ENCODE measurements at places on chromosomes 5 and 9.

GRCh38 chr9:37938121-37938891 lies 34.4 kb upstream of the SLC25A51 start:
- DNase-seq = peak; percentile 32

- DNase-seq = no peak
Measured at GRCh38 chr5:140025736-140026135, 17.4 kb downstream of the NRG2 start.

GRCh38 chr5:177552839-177553455 lies 1.4 kb downstream of the FAM193B start:
- DNase-seq = no peak

DNA sequence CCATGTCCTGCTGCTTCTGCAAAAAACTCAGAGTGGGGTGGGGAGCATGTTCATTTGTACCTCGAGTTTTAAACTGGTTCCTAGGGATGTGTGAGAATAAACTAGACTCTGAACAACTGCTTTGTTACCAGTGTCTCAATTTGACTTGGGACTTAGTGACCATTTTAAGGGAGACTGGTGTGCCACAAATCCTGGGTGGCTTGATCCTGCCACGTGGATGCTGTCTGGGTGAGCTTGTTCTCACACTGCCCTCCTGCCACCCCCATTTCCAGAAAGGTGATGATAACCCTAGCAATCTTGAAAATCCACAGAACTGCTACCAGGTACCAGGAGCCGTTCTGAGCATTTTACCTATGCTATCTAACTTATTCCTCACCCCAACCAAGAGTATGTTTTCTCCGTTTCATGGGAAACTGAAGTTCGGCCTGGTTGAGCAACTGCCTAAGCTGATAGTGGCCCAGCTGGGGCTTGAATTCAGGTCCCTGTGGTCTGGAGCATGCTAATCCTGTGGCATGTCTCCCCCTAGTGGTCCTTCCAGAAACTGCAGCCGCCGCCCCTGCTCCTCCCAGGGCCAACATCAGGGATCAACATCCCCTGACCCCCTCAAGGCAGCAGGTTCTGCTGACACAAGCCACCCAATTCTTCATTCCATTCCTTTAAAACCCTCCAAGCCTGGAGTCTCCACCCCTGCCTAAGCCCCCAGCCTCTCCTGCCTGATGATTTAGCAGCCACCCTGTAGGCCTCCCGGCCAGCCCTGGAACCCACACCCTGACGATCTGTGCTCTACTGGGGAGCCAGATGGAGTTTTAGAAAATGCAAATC lies 2.8 kb downstream of the IL3 start:
- peak; percentile 91 for DNase-seq

GRCh38 chr9:8234316-8234715 lies 434.7 kb upstream of the DMAC1 start:
- DNase-seq = no peak

GRCh38 chr5:65623482-65623881 lies 651 bp downstream of the TRIM23 start:
- peak; percentile 13 for DNase-seq

- no peak for DNase-seq
Measured at GRCh38 chr5:39301406-39301805, 62.9 kb downstream of the C9 start.

- DNase-seq = no peak
Measured at GRCh38 chr5:112729630-112730029, 8.1 kb upstream of the APC start.

DNA sequence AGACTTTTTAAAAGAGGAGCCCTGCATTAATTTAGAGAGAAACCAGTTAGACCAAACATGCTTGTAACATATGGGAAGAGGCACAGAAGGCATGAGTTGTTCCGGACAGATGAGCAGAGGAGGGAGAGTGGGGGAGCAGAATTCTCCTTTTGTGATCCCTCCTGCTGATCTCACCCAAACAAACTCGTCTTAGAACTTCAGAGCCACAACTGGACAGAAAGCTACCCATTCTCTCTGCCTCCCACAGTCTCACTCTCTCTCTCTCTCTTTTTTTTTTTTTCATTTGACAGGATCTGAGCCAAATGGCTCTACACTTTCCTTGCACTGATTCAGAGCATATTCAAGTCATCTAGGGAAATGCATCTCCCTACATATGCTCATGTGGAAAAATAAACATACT lies 196.0 kb upstream of the PAPPA start:
- no peak for DNase-seq

- no peak for DNase-seq
Measured at GRCh38 chr5:153573326-153574033, 83.0 kb downstream of the GRIA1 start.

DNA sequence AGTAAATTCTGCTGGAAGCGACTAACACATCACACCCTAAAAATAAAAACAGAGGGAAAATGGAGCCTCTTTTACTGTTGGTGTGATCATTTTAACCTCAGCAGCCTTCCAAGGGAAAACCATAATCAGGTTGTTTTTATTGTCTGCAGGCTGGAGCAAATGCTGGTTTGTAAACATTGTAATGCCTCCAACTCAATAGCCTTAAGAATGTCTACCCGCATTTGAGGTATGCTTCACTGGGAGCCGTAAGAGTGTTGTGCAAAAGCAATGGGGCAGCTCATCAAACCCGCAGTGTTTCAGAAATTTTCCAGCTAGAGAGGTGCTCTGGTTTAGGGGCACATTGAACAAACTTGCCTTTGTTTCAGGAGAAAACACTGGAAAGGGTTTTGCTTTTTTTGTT lies 17.0 kb downstream of the NIM1K start:
- no peak for DNase-seq

- DNase-seq = no peak
Measured at GRCh38 chr5:172858511-172858989, 24.5 kb downstream of the ERGIC1 start.

GRCh38 chr5:67989456-67989855 lies 226.1 kb upstream of the PIK3R1 start:
- no peak for DNase-seq

DNA sequence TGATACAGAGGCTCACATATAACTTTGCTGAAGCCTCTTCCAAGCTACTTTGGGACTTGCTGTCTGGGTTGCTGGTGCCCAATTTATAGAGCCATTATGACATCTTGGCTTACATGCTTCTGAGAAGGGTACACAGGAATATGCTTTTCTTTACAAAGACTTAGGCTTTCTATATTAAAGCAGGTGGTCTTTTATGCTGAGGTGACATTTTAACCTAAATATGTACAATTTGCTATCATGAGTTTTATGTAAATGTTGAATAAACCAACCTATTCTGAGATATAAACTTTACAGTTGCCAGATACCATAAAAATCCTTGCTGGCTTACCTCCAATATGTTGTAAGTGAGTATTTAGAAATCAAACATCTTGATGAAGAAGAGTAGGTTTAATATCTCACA lies 509.2 kb upstream of the CHD1 start:
- no peak for DNase-seq

GRCh38 chr9:116233160-116233530 lies 79.6 kb downstream of the PAPPA start:
- no peak for DNase-seq

DNA sequence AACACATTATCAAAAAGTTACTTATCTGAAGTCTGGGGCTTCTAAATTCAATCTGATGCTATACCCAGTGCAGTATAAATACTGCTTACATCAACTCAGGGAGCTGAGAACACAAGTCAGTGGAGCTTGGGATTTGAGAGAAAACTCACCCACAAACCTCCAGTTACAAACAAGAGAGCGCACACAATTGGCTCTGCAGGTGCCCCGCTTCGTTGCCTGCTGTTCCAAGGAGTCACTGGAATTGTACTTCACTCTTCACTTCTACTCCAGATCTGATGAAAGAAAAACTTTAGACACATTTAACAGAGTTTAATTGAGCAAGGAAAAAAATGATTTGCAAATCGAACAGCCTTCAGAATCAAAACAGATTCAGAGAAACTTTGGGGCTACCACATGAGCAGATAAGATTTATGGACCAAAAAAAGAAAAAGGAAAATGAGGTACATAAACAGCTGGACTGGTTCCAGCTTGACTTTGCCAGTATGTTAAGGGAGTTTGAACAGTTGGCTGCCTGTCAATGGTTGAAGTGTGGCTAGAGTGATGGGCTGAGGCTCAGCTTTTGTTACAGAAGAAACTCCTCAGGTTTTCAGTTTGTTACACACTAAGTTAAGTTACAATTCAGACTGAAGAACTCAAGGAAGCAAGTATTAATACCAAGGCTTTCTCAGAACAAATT lies 156.6 kb downstream of the AOPEP start:
- no peak for DNase-seq

GRCh38 chr5:191036-191948 lies at the start of gene LRRC14B:
TSS of gene LRRC14B (plus strand) at chr5:191495. CDS start at chr5:191539, 44 bp downstream.
- DNase-seq = no peak

DNA sequence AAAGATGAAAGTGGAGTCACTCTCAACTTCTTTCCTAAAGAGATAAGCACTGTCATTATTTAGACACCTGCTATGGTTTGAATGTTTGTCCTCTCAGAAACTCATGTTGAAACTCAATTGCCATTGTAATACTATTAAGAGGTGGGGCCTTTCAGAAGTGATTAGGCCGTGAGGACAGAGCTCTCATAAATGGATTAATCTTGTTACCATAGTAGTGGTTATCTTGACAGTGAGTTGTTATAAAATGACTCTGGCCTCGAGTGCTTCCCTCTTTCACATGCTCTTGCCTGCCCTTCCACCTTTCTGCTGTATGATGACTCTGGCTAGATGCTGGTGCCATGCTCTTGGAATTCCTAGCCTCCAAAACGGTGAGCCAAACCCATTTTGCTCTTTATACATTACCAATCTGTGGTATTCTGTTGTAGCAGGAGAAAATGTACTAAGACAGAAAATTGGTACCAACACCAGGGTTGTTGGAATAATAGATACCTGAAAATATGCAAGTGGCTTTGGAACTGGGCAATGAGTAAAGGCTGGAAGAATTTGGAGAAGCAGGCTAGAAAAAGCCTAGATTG lies 38.0 kb downstream of the GDA start:
- no peak for DNase-seq

DNA sequence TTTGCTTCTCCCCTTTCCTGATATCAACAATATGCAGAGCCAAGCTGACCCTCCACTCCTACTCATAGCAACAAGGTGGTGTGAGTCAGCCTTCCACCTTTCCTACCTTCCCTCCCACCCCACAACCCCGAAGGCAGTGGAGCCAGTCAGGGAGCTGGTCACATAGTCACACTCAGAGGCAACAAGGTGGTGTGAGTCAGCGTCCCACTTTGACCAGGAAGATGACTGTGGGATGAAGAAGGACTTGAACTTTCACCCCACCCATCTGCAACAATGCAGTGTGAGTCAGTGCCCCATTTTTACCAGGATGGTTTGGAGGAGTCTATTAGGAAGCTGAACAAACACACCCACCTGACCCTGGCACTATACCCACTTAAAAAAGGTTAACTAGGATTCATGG lies 30.1 kb upstream of the ZNF782 start:
- peak; percentile 19 for DNase-seq

DNA sequence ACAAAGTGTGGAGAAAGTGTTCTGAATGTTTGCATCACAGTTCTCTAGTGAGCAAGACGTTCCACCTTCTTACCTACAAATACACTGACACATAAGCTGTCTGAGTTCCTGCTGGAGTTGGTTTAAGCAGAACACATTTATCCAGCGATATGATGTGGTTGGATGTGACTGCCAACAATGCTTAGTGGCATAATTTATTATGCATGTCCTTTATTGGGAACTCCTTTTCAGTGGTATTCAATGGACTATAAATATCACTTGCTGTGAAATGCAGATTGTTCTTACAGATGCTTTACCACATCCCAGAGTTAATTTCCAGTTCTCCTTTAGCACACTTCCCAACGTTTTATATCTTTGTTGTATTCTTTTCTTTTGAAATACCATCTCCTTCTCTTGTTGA lies 222.2 kb downstream of the LURAP1L start:
- DNase-seq = no peak

- no peak for DNase-seq
Measured at GRCh38 chr9:129224618-129225489, 46.8 kb upstream of the IER5L start.

- no peak for DNase-seq
Measured at GRCh38 chr9:127960410-127961154, 20.2 kb downstream of the EEIG1 start.

- DNase-seq = no peak
Measured at GRCh38 chr5:6261256-6261655, 117.1 kb downstream of the MED10 start.

DNA sequence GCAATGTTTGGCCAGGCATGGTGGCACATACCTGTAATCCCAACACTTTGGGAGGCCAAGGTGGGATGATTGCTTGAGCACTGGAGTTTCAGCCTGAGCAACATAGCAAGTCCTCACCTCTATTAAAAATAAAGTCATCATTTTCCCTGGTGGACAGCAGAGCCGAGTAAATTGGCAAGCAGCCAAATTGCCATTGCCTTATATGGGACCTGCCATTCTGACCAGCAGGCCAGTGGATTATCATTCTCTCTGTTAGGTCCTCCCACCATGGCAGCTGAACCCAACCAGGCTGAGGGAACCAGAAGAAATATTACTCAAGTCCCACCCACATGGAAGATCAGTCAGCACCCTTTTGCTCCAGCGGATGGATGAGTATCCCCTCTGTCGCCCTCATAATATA lies 1829.9 kb downstream of the EFNA5 start:
- DNase-seq = peak; percentile 4

- DNase-seq = no peak
Measured at GRCh38 chr5:144335561-144335960, 164.9 kb downstream of the KCTD16 start.

DNA sequence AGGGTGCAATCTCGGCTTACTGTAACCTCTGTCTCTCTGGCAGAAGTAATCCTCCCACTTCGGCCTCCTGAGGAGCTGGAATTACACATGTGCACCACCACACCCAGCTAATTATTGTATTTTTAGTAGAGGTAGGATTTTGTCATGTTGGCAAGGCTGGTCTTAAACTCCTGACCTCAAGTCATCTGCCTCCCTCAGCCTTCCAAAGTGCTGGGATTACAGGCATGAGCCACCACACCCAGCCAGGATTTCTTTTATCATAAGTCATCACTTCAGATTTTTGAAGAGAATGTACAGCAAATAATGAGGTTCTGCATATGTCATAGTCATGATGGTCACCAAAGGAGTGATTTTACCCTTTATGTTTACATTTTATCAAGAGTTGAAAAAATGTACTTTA lies 108.1 kb downstream of the GCNT1 start:
- no peak for DNase-seq

- no peak for DNase-seq
Measured at GRCh38 chr5:106768392-106768791, 902.3 kb downstream of the EFNA5 start.

DNA sequence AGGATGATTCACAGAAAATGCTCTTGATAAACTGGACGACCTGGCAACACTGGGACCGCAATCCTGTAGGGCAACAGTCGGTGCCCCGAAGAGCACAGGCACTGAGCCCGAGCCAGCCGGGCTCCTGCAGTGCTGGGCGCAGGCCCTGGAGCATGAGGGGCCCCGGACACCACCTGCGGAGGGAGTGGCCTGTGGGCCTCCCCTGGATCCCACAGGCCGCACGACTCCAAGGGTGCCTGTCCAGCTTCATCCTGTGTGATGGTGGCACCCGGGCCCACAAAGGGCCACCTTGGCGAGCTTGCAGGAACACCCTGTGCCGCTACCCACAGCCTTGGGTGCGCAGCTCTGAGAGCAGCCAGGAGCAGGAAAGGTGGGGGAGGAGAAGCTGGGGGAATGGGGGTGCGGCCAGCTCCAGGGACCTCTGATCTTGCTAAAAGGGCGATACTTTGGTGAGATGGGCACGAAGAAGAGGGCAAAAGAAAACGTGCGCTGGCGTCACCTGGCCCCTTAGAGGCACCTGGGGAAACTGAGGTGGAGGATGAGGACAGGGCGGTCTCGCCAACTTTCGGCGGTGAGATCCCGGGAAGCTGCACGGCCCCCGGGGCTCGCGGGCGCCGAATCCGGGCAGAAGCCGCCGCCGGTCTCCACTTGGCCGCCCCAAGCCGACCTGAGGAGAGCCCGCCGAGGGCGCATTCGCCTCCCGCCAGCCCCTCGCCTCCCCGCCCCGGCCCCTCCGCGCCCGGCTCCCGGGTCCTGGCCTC lies 722 bp downstream of the TBC1D9B start:
- peak; percentile 27 for DNase-seq

Data from K562 (cell line).